ENCODE measurements at places on chromosomes 3 and 15.

GRCh38 chr15:26665957-26666791, 106.7 kb downstream of the GABRB3 start:
- no peak for DNase-seq

GRCh38 chr15:66603301-66604179, 37.7 kb upstream of the LCTL start:
- DNase-seq: peak; percentile 71

GRCh38 chr3:48013288-48013980, 2.8 kb downstream of the MAP4 start:
- no peak for DNase-seq

DNA sequence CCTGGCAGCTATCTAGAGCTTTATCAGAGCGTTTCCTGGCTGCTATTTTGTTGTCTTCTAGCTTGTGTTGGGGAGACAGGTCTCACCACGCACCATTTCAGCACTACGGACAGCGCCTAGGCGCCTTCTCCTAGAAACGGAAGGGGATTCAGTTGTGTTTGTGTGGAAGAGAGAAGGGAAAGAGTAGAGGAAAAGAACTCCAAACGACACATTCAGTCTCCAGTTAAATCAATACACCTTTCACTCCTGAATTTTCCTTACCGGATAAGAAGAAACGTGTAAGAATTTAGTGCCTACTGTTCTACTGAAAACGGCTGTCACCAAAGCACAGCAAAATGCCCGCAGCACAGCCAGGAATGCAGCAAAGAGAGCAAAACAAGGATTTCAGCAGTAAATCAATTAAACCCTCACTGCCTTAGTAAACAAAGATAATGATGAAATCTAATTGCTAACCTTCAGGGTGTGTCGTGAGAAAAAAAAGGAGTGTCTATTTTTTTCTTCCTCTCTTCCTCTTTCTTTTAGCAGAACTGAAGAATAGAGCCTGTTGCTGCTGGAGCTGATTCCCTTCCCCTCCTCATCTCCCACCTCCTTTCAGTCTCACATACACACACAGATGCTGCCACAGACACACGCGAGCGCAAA, 412 bp upstream of the CTXN2 start:
- peak; percentile 89 for DNase-seq

DNA sequence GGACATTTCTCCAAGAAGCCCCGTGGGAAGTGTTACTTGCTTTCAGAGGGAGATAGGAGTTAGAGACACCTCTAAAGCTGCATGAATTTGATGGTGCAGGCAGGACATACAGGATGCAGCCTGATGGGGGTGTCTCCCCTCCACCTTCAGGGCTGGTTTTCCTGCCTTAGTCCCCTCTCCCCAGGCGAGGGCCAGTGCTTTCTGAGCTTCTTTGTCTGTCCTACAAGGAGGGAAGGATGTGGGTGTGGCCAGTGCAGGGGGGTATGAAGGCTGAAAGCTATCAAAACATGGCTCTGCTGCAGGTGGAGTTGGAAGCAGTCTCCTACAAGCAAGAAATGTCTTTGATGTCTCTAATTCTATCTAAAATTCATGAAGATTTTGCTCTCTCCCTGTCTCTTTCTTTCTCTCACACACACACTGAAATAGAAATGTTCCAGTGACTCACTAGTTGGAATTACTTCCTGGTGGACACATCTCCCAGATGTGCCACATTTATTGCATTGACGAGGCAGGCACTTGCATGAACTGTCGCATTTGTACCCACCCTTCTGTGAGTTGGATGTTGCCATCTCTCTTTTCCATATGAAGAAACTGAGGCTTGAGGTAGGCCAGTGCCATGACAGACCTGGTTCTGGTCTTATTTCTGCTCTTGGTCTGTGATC, 13.9 kb upstream of the PODXL2 start:
- no peak for DNase-seq

DNA sequence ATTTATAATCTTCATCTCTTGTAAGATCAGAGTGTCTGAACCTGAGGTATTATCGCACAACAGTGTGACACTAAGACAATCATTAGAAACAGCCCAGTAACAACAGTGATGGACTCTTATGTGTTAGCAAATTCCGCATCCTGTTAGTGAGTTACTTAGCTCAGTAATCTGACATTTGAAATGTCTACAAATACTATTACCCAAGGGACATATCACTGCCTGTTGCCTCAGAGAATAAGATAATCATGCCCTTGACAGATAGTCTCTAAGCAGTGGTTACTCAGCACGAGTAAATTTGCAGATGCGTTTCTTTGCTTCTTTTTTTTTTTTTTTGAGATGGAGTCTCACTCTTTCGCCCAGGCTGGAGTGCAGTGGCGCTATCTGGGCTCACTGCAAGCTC, 13.4 kb upstream of the RTP1 start:
- DNase-seq: no peak

DNA sequence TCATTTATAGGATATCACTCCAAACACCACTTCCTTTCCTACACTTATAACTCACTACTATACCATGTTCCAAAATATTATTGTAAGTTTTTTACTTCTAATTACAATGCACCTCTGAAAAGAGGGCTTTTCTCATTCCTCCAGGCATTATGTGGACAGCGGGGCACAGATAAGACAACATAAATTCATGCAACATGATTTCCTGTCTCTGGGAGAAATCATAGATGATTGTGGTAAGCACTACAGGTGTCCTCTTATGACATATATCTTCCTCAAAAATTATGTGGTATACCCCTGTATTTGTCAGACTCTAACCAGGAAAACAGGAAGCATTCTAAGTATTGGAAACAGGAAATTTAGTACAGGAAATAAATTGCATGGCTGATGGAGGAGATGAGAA, 45.7 kb upstream of the INO80 start:
- DNase-seq: no peak

Measured in neuronal stem cell (in vitro differentiated cells).